ENCODE measurements at places on chromosomes 16 and 17.

- DNase-seq = no peak
- H3K36me3 ChIP-seq = no peaks in the 10 kb centered on the region
- no peaks in the 10 kb centered on the region for H3K27me3 ChIP-seq
- no peaks in the 10 kb centered on the region for H3K4me1 ChIP-seq
- H3K4me3 ChIP-seq = no peak overlapping the region
Observed at GRCh38 chr16:71507061-71507460, 17.9 kb upstream of the ZNF19 start.

DNA sequence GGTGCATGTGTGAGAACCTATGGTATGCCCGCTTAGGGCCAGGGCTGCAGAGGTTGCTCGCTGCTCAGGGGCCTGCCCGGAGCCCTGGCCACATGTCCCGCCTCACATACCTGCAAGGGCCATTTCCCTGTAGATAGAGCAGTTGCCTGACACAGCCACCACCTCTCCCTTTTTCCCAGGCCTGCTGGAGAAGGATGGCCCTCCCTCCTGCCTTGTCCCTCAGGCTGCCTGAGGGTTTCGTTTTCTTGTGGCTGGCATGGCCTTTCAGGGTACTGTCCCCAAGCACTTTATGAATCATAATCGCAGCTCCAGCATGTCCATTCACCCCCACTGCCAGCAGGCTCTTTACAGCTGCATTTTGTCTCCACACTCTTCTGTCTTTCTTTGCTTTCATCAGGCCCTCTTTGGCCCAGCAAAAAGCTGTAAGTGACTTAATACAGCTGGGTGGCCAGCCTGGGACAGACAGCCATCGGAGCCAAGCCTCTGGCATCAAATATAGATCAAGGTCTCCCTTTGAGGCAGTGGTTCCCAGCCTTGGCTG is 65.7 kb downstream of the MPRIP start:
- H3K27me3 ChIP-seq = no peaks in the 10 kb centered on the region
- H3K36me3 ChIP-seq = no peaks in the 10 kb centered on the region
- no peak for DNase-seq
- peak overlapping the region; percentile 82 for H3K27ac ChIP-seq

GRCh38 chr17:76565728-76566612 is 19.7 kb downstream of the ST6GALNAC2 start:
- no peak overlapping the region for H3K4me3 ChIP-seq
- DNase-seq = no peak

GRCh38 chr17:79294459-79295071 is 219.9 kb downstream of the ENGASE start:
- H3K27me3 ChIP-seq = no peaks in the 10 kb centered on the region
- H3K27ac ChIP-seq = no peak overlapping the region
- no peaks in the 10 kb centered on the region for H3K36me3 ChIP-seq
- no peaks in the 10 kb centered on the region for H3K4me1 ChIP-seq
- DNase-seq = peak; percentile 54

DNA sequence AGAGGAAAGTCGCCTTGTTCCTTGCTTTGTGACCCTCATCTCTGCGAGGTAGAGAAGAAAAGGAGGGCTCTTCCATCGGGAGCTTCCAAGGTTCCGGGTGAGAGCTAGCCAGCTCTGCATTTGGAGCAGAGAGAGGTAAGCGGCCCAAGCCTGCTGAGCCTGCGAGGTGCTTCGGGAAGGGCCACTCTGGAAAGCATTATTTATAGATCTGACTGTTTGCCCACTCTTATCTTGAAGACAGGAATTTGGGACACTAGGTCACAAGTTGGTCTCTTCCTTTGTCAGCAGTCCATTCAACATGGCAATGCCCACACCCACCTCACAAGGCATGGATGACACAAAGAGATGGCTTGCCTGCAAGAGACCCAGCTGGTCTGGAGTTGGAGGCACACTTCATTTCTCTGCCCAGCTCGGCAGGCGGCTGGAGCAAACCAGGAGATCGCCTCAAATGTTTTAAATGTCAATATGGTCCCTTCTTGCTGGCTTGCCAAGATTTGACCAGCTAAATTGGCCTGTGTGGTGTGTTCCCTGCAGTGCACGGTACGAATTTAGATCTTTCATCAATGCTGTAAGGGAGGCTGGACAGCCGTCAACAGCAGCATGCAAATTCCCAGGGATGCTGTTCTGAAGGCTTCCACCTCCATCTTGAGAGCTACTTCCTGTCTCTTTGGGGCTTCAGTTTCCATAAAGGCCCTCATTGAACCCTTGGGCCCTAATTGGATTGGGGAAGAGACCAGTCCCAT is 19.5 kb downstream of the CBX4 start:
- H3K4me3 ChIP-seq = no peak overlapping the region
- peaks cover 25% of the 10 kb centered on the region for H3K27me3 ChIP-seq
- H3K4me1 ChIP-seq = peaks cover 8% of the 10 kb centered on the region
- DNase-seq = no peak
- H3K27ac ChIP-seq = no peak overlapping the region

All from colonic mucosa (tissue), 4 donors.